ENCODE measurements at places on chromosomes 3 and 15.

GRCh38 chr15:44295750-44296431, 7.4 kb downstream of the GOLM2 start:
- DNase-seq: no peak

DNA sequence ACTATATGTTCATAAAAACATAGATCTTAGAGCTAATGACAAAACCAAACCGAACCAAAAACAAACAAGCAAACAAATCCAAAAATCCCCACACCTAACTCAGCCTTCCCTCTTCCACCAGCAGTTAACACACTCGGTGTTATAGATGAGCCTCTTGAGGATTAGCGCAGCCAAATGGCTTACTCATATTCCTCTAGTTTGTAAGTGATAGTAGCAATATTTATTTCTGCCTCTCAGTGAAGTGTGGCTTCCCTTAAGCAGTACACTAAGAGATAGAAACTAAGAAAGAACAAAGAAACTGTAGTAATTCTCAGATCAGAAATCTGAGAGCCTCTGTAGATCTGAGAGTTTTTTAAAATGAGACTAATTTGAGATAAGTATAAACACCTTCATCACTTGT, 2.4 kb upstream of the NCEH1 start:
- DNase-seq: no peak

DNA sequence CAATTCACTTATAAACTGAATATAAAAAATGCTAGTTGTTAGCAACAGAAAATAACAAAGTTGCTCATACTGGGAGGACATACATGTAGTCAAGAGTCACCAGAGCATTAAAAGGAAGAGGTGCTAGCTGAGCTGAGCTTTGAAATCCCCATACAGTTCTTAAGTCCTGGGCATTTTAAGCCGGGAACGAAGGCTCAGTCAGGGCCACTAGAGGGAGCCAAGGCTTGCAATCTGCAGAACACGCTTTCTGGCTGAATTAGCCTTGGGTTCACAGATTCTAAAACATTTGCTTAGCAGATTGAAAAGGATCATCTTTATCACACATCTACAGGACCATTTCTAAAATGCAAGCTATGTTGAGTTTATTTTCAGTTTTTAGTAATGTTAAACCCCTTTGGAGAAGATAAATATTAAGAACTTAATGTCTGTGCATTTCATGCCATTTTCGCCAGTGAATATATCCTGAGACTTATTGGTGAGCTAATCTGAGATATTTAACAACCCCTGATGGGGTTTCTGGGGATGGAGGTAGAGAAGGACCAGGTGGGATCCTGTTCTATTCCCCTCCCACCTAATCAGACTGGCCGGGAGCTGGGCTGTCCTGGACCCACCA, 26.3 kb upstream of the MNS1 start:
- DNase-seq: peak; percentile 31

- no peak for DNase-seq
Measured at GRCh38 chr15:29477256-29477655, 207.6 kb upstream of the NSMCE3 start.

DNA sequence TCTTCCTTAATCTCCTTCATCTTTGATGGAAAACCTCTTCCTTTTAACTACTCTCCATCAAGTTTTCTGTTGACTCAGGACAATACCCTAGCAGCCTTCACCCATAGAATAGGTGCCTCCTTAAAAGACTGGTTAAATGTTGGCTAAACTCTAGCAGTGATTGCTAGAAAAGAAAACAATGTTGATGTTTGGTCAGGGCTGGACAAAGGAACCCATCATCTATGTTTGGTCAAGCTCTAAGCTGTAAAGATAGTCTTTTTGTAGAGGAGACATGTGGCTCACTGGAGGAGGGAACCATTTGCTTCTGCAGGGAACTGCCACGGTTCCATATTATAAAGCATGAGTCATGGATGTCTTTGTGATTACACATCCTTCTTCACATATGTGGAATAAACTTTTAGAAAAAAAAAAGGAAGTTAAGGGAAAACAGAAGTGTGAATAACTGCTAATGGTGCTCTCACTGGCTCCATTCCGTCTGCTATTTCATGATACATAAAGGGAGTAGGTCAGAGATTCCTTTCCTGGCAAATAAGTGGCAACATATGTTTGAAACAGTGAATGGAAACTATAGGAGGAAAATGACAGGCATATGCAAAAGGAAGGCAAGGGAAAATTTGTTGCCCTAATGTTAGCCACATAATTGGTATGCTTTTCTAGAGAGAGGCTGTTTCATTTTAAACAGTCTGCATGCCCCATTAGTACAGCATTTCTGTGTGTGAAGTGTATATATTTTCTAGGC, 78.2 kb downstream of the CMSS1 start:
- DNase-seq: no peak

- no peak for DNase-seq
Measured at GRCh38 chr15:51966192-51966591, 5.4 kb downstream of the LEO1 start.

DNA sequence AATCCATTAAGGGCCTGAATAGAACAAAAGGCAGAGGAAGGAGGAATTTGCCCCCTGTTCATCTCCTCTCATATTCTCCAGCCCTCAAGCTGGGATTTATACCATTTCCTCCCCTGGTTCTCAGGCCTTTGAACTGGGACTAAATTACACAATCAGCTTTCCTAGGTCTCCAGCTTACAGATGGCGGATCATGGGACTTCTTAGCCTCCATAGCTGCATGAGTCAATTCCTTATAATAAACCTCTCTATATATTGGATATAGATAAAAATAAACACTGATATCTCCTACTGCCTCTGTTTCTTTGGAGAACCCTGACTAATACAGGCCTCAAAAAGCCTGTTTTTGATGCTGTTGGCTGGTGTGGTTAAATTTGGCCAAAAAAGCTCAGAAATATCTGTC, 84.5 kb upstream of the TMEM108 start:
- DNase-seq: no peak

GRCh38 chr3:17771177-17772017, 29.0 kb upstream of the TBC1D5 start:
- no peak for DNase-seq

GRCh38 chr3:171350364-171350763, 109.8 kb downstream of the TNIK start:
- no peak for DNase-seq

DNA sequence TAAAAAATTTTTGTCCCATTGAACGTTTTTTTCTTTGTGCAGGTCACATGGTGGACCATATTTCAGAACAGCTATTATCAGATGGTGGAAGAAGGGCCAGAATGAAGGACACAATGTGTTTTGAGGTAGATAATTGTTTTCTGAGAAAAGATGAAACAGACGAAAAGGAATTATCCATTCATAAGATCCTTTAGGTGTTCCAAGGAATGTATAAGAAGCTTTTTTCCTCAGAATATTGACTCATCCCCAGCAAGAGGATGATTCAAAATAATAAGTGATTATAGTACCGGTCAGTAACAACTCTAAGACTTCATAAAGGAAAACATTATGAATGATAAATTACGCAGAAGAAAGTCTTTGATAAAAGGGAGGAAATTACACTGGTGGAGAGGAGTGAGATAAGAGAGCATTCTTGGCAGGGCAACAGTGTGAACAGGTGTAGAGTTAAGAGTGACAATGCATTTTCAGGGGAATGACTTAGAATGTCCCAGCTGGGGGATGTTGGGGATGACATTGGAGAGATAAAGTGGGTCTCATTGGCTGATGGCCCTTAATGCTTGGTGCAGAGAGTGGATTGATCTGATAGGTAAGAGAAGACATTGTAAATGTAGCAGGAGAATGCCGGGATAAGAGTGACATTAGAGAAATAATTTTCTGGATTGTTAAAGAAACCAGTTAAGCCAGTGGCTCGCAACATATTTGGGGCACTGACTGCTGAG, 27.0 kb upstream of the AQP9 start:
- DNase-seq: no peak

- DNase-seq: no peak
Measured at GRCh38 chr15:46304321-46304720, 669.5 kb downstream of the SQOR start.

DNA sequence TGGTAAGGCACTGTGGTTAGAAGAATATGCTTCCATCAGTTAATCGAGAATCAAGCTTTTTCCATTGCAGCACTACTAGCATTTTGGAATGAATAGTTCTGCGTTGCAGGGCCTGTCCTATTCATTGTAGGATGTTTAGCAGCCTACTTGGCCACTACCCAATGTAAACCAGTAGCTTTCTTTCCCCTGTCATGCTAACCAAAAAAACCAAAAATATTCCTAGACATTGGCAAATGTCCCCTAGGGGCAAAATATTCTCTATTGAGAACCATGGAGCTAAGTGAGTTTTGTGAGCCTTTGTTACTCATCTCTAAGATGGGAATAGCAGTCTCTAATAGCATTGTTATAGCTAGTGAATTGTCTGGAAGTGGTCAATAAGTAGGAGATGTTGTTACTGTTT, 187.2 kb downstream of the CADPS start:
- DNase-seq: no peak

Measured in 8988T (cell line).